ENCODE measurements at places on chromosomes 5 and 9. TPM values are rescaled to one million over a fixed set of nuclear protein-coding genes. Genes with fewer than 3 reads are reported as not detected.

- peaks cover 3% of the 10 kb centered on the region for H3K4me1 ChIP-seq
Observed at GRCh38 chr9:137465720-137466388, 6.7 kb upstream of the NSMF start.

- no peak overlapping the region for H3K27ac ChIP-seq
- no peak for DNase-seq
- H3K4me1 ChIP-seq, result no peaks in the 10 kb centered on the region
- H3K36me3 ChIP-seq, result no peaks in the 10 kb centered on the region
Observed at GRCh38 chr9:135030566-135031226, 56.8 kb upstream of the OLFM1 start.

DNA sequence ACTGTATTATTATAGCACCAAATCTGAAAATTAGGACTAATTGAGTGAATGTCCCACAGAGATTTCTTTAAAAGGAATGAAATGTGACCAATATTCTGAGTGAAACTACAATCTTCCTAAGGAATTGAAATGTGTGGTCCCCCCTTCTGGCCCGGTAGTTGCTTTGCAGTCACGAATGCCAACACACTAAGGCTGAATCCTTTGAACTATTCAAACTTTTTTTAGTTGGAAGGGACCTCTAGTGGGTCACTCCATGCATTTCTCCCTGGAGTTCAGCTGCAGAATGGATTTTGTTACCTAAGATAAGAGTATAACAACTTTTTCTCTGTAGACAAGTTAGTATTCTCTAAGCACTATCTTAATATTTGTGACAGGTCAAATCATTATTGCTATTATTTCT lies 2.8 kb downstream of the CDH6 start:
- no peaks in the 10 kb centered on the region for H3K36me3 ChIP-seq
- no peak for DNase-seq
- H3K27me3 ChIP-seq, result peaks cover 19% of the 10 kb centered on the region
- H3K4me1 ChIP-seq, result no peaks in the 10 kb centered on the region
- no peak overlapping the region for H3K4me3 ChIP-seq
- no peak overlapping the region for H3K27ac ChIP-seq

DNA sequence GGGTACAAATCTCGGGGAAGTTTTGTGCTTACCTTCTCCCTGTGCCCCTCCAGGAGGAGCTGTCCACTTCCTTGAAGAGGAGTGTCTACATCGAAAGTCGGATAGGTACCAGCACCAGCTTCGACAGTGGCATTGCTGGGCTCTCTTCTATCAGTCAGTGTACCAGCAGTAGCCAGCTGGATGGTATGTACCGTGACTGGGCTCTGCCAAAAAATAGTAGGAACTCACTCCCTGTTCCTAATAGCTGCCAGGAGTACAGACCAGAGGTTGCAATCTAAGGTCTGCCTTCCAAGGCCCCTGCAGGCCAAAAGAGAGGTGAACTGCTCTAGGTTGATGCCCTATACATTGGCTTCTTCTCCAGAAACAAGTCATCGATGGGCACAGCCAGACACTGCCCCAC lies 3.9 kb downstream of the KIF20A start:
- H3K36me3 ChIP-seq, result peaks cover 19% of the 10 kb centered on the region
- no peak for DNase-seq
- no peaks in the 10 kb centered on the region for H3K27me3 ChIP-seq
- H3K27ac ChIP-seq, result no peak overlapping the region
- no peak overlapping the region for H3K4me3 ChIP-seq

DNA sequence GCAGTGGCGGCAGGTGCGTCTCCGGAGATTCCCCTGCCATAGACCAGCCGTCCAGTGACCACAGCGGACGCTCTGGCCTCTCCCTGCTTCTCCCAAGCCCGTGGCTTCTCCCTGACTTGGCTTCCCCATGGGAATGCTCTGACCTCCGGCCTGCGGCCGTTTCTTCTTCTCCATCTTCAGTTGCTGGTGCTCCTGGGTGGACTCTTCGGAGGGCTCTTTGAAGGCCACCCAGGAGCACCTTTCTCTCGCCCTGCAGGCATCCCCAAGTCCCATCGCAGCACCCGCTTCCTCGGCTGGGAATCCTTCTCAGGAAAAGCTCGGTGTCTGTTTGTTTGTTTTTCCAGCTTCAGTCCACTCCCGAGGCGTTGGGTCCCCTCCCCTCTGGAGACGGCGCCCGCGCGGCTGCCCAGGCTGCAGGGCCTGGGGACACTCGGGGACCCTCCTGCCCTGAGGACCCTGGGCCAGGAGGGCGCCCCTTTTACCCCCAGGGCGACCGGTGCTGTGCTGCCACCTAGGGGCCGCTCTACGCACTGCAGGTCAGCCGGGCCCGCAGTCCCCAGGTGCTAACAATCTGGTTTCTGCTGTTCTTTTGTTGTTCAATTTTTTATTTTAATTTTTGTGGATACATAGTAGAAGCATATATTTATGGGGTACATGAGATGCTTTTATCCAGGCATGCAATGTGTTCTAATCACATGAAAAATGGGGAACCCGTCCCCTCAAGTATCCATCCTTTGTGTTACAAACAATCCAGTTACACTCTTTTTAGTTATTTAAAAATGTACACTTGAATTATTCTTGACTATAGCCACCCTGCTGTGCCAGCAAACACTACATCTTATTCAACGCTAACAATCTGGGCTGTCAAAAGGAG lies 197.9 kb upstream of the ADAMTS16 start:
- no peaks in the 10 kb centered on the region for H3K36me3 ChIP-seq
- no peak overlapping the region for H3K27ac ChIP-seq
- H3K4me3 ChIP-seq, result no peak overlapping the region
- no peaks in the 10 kb centered on the region for H3K4me1 ChIP-seq
- no peak for DNase-seq

DNA sequence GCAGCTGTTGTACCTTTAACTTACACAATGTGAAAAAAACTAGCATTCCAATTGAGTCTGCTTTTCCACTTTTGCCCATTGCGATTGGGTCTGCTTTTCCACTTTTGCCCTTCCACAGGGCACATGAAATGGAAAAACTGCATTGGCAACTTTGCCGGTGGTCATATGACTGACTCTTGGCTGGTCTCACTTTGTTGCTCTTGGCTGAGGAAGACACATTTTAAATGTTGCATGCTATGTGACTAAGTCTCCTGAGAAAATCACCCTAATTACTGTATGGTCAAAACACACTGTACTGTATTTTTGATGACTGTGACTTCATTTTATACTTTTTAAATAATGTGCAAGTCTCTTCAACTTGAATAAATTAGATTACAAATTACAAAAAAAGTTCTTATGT lies 1.6 kb upstream of the OXCT1 start:
- no peak overlapping the region for H3K27ac ChIP-seq
- DNase-seq, result peak; percentile 94
- no peaks in the 10 kb centered on the region for H3K36me3 ChIP-seq
- peaks cover 11% of the 10 kb centered on the region for H3K4me1 ChIP-seq
- no peak overlapping the region for H3K4me3 ChIP-seq
- peaks cover 2% of the 10 kb centered on the region for H3K27me3 ChIP-seq

Gene FCN1
- total RNA-seq, result not detected

Gene C1QTNF3
- total RNA-seq, result 1.6 TPM

Gene SLC4A9
- total RNA-seq, result not detected
